ENCODE measurements at places on chromosomes 1 and 21.

DNA sequence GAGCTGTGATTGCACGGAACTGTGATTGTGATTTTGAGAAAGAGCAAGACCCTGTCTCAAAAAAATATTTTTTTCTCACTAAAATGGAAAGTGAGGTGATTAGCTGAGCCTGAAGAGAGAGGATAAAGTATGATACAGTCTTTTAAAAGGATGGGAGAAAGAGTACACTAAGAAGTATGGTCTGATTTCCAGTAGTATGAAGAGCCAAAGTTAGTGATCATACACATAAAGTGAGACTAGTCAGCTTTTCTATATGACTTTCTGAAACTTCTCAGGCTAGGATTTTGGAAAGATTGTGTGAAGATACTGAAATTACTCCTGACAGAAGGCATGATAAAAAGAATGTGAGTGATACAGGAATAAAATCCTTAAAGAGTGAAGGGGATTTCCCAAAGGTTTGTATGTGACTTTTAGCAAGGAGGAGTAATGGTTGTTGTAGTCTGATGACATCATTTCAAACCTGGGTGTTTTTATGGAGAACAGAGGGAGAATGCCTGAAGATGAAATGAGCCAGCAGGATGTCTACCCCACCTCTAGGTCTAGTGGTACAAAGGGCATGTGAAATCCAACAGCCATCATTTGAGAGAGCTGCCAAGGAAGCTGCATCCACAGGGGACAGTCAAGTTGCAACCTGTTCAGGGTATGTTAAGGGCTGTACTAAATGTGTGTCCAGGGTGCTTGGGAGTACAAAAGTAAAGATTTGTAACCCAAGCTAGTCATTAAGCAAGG lies 157.7 kb downstream of the PIK3R3 start:
- peak; percentile 45 for DNase-seq

DNA sequence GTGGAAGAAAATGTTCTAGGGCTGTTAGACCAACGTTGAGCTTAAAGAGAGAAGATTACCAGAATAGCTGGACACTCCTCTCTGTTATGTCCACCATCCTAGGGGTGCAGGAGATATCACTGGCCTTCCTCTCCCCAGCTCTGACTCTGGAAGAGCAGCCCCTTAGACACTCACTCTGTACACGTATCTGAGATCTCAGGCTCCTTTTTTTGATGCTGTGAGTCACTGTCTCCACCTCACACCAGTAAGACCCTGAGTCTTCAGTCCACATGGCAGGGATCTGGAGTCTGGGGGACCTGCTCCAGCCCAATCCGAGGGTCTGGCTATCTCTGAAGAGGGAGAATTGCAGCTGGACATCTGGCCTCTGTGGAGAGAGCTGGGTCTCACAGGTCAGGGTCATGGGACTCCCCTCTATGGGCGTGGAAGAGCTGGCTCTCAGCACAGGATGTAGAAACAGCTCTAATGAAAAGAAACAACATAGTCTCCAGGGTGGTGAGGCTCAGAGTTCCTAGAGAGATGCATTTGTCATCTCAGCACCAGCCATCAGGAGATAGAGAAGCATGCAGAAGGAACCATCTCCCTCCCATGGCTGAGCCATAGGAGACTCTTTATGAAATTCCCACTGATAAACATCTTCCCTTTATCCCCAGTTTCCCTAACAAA lies 3.5 kb downstream of the FCRL3 start:
- no peak for DNase-seq

DNA sequence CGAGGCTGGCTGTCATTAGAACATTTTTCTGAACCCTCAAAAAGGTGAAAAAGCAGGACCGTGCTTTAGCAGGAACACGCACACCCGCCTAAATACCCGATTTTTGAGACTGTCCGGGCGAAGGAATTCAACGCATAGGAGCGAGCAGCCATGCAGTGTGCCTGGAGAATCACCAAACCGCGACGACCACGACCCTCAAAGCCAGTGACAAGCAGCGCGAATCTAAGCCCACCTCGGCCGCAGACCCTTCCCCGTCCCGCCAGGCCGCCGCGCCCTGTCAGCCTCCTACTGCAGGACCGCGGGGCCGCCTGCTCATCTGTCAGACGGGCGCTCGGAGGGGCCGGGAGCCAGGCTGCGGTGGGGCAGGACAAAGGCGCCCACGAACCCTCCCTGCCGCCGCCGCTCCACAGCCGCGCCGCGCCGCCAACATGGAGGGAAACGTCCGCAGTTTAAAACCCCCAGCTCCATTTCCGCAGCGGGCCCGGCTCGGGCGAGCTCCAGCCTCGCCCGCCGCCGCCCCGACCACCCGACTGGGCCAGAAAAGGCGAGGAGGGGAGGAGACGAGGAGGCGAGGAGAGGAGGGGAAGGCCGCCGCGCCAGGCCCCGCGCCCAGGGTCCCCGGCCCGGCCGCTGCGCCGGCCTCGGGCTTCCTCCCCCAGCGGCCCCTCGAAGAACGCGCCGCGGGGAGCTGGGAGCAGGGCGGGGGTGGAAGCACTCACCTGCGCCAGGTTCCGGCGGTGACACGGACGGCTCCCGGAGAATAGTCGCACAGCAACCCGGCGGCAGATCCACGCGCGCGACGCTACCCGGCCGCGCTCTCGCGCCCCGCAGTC lies at the start of gene LBR:
TSS of gene LBR (minus strand) at position 804 of the 833 bp plus-strand sequence. CDS start 3,963 bp downstream, outside the sequence.
- no peak for DNase-seq

DNA sequence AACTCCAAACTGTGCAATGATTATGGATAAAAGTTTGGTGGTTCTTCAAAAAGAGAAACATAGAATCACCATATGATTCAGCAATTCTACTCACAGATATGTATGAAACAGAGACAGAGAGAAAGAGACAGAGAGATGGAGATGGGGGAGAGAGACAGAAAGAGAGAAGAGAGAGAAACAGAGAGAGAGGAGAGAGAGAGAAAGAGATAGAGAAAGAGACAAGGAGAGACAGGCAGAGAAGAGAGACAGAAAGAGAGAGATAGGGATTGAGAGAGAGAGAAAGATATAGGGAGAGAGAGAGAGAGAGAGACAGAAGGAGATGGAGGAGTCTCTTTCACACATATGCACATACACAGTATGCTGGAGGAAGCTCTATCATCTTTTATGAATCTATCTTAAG lies 87.8 kb downstream of the DISC1 start:
- no peak for DNase-seq

DNA sequence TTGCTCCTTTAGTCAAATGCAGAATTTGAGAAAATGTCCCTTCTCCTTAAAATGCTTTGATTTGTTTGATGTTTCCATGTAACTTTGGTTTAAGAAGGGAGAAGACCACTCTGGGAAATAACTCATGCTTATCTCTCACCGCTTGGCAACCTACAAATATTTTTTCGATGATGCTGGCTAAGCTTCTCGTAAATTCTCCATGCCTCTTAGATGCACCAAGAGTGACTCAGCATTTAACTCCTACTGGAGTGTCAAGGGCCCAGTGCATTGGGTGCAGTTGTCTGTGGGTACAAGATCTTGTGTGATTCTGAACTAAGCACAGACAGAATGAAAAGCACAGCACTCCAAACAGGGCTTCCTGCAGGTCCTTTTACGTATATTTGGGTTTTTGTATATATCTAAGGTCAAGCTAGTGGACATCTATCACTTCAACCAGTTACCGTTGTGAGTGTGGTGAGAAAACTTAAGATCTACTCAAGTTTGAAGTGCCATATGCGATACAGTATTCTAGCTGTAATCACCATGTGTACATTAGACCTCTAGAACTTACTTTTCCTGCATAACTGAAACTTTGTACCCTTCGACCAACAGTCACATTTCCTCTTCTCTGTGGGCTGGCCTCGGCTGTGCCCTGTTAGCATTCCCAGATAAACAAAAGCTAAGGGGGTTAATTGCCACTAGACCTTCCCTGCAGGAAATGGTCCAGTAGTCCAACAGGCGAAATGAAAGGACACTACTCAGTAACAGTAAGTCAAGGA lies 55.8 kb downstream of the COL18A1 start:
- DNase-seq = no peak

DNA sequence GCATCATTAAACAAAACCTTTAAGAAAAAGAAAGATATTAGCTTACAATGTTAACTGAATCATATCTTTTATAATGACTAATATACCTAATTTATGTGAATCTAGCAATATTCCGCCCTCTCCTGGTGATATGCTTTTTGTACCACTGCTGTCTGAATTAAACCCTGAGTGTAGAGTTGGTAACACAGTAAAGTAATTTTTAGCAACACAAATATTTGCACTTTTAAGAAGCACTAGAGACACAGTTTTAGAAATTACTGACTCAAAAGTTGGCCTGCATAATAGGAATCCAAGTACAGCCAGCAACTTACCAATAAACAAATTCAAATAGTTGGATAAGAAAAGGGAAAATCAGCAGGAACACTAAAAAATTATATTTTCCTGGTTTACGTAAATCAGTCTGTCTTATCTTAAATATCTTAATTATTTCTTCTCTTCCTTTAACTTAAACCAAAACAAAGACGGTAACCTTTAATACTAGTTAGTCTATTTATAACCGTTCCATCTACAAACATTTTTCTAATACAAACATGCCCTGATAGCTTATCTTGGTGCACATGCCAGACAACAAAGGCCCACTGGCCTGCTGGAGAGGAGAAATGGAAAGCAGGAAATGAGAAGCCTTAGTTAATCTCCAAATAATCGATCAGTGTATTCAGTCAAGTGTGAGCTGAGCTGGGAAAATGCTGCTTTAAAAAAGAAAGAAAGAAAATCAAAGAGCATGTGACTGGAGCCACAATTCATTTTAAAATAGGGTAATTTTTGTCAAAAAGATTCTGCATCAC lies 246.0 kb downstream of the RERE start:
- no peak for DNase-seq

GRCh38 chr21:39504230-39504629 lies 52.5 kb downstream of the SH3BGR start:
- no peak for DNase-seq

DNA sequence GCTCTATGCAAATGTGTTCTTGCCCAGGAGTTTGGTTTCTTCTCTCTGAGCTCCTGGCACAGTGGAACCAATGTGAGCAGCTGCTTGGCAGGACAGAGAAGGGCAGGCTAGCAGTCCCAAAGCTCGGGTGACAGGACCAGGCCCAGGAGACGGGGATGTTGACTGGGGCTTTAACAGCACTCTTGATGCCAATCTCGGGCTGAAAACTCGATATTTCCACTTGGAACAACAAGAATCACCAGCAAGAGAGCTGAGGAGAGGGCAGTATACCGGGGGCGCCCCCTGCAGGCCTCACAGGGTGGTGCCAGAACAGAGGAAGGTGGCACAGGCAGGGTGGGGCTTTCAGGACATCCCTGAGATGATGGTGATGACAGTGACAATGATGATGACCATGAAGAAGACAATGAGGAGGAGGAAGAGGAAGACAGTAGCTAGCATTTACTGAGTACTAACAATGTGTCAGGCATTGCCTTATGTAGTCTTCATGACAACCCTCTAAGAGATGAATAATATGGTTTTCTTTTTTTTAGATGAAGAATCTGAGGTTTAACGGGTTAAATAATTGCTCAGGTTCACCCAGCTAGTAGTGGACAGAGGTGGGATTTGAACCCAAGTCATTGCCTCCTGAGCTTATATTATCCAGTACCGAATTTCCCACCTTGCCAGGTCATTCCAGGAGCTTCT lies 2.7 kb upstream of the KCNJ9 start:
- DNase-seq = no peak

GRCh38 chr1:14215151-14215550 lies 383.3 kb upstream of the KAZN start:
- no peak for DNase-seq

GRCh38 chr1:6052543-6053205 lies 7.0 kb downstream of the KCNAB2 start:
- peak; percentile 68 for DNase-seq

DNA sequence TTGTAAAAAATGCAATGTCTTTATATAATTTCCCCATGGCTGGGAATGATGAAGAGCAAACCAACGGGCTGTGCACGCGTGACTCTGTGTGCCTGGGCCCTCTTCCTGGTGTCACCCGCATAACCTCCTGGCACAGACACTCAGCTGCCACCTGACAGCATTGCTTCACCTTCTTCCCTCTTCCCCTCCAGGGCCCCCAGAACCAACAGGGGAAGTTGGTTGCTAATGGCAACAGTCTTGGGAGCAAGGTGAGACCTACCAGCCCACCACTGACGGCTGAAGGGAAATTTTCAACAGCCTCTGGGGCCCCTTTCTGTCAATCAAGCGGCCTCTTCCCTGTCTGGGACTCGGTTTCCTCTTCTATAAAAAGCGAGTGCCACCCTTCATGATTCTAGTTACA lies 33.2 kb downstream of the SSBP3 start:
- no peak for DNase-seq

- DNase-seq = no peak
Observed at GRCh38 chr21:15526798-15527197, 203.0 kb upstream of the USP25 start.

- DNase-seq = no peak
Observed at GRCh38 chr1:1664941-1665814, 6.4 kb upstream of the CDK11B start.

DNA sequence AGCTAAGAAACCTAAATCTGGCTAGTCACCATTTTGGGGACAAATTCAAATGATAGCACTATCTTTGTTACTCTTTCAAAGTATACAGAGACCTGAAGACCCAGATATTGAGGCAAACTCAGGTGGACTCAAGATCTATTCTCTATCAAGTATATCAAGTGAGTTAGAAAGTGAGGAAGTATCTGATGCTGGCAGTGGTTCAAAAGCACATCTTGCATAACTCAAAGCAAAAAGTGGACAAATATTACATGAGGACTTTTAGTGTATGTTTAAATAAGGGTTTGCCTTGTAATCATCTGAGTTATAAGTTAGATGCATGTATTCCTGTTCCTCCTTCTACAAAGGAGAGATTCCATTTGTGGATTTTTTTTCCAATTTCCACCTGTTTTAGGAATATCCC lies 338.4 kb downstream of the DISC1 start:
- DNase-seq = no peak

DNA sequence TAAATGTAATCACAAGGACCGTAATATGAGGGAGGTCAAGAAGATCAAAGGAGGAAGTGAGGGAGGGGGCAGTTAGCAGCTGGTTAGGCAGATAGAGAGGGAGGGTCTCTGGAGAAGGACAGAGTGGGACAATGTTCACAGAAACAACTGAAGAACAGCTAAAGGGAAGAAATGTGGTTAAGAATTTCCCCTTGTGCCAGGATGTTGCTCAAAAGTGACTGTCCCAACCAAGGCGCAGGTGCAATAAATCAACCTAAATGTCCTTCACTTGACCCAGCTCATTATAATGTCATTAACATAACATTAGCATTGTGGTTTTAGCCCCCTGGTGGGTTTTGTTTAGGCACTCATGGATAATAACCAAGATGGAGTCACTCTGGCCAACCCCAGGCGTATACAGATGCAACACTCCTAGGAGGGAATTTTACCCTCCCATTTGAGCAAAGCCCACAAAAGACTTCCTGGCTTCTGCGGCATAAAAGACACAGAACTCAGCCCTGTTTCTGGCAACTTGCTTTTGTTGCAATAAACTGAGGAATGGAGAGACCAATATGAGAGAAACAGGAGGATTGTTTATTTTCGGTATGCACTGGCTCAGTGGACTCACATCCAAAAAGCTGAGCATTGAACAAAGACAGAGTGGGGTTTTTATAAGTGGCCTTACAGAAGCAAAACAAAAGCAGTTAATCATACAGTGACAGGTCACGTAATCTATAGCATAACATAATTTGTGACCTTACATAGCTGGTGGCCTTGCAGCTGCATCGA lies 7.3 kb upstream of the CA6 start:
- DNase-seq = no peak

- DNase-seq = no peak
Observed at GRCh38 chr1:8122477-8123407, 96.6 kb upstream of the ERRFI1 start.

- no peak for DNase-seq
Observed at GRCh38 chr1:214902636-214903320, 179.8 kb upstream of the KCNK2 start.

Measured in ureter (tissue), 1 donor.